SHP77 (cell line): ENCODE measurements at places on chromosomes 2 and 18.

- no peak for DNase-seq
Measured at GRCh38 chr18:69866212-69866611, 81.5 kb downstream of the CD226 start.

- DNase-seq = no peak
Measured at GRCh38 chr2:78118037-78118436, 595.9 kb upstream of the LRRTM4 start.

GRCh38 chr2:30683236-30683956 lies 123.8 kb downstream of the CAPN13 start:
- no peak for DNase-seq

DNA sequence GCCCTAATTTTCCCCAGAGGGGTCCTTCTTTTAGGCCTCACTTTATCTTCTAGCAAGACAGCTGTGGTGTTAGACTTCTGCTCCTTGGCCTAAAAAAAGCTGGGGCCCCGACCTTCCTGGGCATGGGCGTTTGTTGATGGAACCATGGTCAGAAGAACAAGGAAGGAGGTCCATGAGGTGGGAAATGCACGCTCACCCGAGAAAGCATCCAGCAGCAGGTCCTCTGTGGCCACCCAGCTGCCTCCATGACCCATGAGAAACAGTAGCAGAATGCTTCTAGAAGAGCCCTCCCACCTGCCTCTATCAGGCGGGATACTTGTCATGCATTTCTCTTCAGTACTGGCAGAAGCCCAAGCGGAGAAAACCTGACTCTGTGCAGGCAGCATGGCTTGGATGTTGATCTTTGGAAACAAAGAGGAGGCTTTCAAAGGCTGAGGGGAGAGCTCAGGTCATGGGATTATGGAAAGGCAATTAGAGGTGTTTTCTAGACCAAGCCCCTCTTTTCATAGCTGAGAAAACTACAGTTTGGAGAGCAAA lies 249.1 kb downstream of the FAM210A start:
- peak; percentile 3 for DNase-seq

DNA sequence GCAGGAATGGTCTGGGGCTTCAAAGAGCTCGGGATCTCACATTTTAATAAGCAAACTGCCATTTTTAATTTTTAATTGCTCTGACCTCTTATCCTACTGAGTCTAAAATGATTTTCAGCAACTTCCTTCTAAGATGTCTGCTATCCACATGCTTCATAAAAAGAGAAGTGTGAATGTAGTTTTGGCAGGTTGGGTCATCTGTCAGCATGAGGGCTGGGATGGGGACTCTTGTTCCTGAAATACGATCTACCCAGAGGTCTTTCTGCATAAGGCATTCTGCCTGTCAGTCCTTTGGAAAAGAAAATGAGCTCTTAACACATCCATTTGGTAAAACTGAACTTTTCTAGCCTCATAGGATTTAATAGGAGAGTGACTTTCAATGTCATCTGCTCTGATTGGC lies 252.8 kb upstream of the APCDD1 start:
- DNase-seq = no peak

GRCh38 chr2:186576614-186577013 lies 13.2 kb upstream of the ITGAV start:
- no peak for DNase-seq

DNA sequence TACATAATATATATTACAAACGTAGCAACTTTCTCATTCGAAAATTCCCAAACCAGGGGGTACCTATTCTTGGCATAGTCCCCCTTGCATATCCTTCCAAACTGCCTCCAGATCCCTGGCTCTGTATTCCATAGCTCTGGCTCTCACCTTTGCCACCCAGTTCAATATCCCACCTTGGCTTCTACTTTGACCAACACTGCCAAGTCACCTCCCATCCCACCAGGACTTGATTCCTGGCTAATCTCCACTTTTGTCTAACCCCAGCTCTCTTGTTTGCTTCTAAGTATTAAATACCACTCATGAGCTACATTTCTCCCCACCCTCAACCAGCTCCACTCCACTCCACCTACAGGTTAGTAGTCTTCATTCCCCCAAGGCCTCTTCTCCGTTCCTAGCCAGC lies 103.2 kb upstream of the WDR75 start:
- DNase-seq = no peak

- DNase-seq = no peak
Measured at GRCh38 chr2:138712212-138712979, 67.8 kb downstream of the NXPH2 start.

DNA sequence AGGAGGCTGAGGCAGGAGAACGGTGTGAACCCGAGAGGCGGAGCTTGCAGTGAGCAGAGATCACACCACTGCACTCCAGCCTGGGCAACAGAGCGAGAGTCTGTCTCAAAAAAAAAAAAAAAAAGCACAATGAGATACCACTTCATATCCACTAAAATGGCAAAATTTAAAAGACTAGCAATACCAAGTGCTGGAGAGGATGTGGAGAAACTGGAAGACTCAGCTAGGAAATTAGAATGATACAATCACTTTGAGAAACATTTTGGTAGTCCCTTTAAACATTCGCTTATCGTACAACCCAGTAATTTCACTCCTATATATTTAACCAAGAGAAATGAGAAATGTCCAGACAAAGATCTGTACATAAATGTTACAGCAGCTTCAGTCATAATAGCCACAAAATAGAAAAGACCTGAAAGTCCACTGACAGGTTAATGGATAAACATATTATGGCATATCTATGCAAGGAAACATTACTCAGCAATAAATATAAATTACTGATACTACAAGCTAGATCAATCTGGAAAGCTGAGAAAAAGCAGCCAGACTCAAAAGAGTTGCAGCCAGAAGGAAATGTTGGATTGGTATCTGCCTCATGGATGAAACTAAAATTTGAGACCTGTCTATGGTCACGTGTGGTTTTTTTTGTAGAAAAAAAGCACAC lies 40.0 kb downstream of the WDSUB1 start:
- no peak for DNase-seq

DNA sequence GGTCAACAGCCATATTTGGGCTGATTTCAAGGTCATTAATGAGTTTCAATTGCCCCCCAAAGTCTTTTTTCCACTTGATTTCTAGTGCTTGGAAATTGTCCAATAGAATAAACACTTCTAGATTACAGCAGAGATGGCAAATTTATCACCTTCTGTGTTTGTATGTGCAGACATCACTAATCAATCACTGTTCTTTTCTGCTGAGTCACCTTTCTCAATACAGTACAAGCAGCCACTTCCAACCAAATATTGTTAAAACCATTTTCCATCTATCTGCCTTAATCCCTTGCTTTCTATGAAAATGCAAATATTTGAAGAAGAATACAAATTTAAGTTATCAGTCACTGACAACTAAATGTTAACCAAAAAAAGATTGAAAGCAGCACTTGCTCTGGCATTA lies 40.2 kb upstream of the ZNF521 start:
- no peak for DNase-seq

GRCh38 chr18:62081761-62082294 lies 105.0 kb downstream of the PIGN start:
- DNase-seq = no peak

- no peak for DNase-seq
Measured at GRCh38 chr18:35442701-35443100, 55.1 kb downstream of the INO80C start.

- no peak for DNase-seq
Measured at GRCh38 chr18:35454803-35455202, 43.0 kb downstream of the INO80C start.

- no peak for DNase-seq
Measured at GRCh38 chr2:226427538-226428307, 371.9 kb downstream of the IRS1 start.

DNA sequence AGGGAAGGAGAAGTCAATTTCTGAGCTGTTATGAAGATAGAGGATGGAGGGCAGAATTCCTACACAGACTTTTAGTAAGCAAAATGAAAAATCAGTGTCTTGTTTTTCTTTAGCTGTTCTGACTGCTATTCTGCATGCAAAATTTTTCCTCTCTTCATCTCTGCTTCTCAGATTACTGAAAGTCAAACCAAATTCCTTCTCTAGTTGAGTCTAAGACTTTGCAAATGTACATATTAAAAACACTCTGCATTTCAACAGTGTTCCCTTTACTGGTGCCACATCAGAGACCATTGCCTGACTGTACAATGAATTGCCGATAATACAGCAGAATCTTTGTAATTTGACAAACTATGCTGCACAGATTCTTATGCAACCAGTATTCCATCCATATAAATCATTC lies 198.8 kb downstream of the EXOC6B start:
- DNase-seq = no peak

GRCh38 chr2:100419915-100420314 lies 2.4 kb upstream of the CHST10 start:
- no peak for DNase-seq

GRCh38 chr2:37211212-37211611 lies 14.9 kb downstream of the CEBPZOS start:
- DNase-seq = no peak

DNA sequence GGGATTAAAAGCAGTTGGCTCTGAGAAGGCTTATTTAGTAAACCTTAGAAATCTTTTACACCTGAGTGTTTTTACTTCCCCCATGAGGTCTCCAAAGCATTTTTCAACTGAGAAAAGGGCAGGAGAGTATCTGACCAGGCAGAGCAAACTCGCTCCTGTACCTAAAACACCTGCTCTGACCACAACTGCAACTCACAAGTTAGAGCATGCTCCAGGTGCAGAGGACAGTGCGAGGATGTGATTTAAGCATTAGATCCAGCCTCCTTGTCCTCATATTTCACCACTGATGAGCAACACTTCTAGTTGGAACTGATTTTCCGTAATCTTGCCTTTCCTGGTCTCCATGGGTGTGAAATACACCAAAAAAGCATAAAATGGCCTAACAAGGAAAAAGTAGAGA lies 34.5 kb upstream of the TBC1D8 start:
- no peak for DNase-seq

GRCh38 chr2:164142755-164143154 lies 406.9 kb upstream of the FIGN start:
- DNase-seq = no peak

DNA sequence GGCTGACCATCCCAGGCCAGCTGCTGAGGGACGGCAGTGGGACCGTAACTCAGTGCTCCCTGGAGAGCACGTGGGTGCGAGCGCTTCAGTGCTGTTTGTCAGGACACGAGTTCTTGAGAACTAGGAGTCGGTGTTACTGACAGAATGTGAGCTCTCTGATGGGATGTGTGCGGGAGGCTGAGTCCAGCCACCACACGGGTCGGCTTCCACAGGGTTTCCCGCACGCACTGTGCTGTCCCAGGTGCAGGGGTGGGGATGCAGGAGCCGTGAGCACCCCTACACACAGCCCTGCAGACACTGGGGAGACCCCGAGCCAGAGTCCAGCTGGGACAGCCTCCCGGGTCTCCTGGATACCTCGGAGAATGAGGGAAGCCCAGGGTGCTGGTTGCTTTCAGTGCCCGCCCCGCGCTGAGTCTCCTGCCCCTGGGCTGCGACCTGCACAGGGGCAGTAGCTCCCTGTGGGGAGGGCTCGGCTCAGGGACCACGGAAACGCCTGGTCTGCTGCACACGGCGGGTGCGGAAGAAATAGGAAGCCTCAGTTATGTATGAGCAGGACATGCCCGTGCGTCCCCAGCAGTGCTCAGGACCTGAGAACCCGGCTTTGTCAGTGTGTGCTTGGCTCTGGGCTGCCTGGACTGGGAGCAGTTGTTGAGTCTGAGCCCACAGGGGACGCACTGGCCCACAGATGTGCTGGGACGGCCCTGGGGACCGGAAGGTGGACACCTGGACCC lies 71.2 kb downstream of the KCNG2 start:
- DNase-seq = no peak

GRCh38 chr18:32851936-32852335 lies 79.1 kb upstream of the KLHL14 start:
- no peak for DNase-seq

DNA sequence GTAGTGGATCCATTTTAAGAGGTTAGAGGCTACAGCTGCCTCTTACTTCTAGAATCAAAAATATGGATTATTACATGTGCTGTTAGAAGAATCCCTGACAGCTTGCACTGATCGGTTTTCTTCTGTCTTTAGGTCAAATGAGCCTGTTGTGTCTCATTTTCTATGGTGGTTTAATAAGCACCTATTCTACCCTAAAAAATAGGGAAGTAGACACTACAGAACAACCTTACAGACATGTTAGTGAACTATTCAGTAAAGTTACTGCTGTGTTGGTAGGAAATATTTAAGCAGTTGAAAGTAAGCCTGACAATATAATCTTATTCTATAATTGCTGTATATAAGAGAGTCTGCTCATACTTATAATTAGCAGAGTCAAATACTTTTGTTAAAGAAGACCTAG lies 168.5 kb upstream of the NOSTRIN start:
- DNase-seq = no peak

DNA sequence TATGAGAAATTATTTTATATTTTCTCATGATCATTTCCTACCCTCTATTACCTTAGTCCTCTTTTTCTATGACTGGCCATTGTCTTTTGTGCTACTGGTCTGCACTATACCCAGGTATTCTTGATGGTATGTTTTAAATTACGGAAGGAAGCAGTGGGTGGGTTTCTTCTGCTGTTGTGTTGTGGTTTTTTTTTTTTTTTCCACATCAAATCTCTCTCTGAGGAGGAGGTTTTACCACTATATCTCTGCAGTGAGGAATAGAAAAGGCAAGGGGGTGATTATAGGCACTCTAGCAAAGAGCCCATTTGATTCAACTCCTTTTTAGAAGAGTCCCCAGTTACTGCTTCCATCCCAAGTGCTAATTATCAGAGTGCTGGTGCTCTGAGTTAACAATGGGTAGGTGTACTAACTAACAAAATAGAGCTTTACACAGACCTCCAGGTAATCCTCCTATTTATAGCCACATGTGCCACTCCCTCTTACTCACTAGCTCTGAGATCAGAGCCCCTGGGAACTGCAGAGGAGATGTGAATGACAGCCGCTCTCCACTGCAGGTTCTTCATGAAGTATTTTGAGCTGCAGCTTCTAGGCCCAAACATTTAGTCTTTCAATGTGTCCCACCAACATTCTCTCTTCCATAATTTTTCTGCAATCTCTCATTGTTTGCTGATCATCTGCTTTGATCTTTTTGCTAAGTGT lies 301.6 kb upstream of the GULP1 start:
- DNase-seq = no peak

DNA sequence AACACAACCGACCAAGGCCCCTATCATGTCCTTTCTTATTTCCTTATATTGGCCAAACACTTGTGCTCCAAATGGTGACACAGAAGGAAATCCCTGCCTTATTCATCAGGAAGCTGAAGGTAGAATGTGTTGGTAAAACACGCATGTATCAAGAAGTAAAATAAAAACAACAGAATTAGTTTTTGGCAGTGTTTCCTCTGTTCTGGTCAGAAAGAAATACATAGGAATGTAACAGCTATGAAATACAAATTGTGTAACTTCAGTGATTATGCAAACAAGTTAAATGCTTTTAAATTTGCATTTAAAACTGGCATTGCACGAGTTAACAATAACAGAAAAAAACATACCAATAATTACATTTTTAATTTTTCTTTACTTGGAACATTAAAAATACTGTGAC lies 19.3 kb downstream of the ST6GAL2 start:
- no peak for DNase-seq
